ENCODE measurements at places on chromosomes 2 and 18.
A peak's percentile ranks its signal among the peaks of the same experiment; 100 is the strongest.

GRCh38 chr2:24509840-24510239 lies 18.8 kb downstream of the NCOA1 start:
- DNase-seq = no peak

DNA sequence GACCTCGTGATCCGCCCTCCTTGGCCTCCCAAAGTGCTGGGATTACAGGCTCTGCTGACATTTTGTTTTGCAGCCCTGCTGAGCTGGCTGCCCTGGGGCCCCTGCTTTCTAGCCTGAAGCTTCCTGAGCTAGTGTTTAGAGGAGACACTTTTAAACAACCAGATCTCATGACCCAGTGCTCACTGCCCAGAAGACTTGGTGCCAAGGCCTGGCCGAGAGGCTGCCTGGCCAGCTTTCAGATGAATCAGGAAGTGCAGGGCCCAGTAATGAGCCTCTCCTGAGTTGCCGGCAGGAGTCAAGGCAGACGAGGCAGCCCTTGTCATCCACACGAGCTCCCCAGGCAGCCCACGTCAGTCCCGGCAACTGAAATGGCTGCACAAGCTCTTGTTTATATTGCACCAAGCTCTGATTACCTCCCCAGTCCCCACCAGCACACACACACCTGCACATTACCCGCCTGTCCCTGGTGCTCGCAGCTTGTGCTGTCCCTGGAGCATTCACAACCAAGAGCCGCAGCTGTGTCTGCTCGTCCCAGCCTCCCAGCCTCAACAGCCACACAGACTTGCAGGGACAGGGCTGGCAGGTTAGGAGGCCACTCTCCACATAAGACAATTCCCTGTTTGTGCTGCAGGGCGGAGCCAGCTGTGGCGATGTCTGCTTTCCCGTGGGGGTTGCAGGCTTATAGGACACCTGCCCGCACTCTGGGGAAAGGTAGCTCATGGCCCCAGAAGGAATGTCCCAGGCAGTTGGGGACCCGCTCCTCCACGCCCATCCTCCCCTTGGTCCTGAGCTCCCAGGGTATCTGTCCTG lies 331.2 kb upstream of the MYT1L start:
- DNase-seq = no peak

DNA sequence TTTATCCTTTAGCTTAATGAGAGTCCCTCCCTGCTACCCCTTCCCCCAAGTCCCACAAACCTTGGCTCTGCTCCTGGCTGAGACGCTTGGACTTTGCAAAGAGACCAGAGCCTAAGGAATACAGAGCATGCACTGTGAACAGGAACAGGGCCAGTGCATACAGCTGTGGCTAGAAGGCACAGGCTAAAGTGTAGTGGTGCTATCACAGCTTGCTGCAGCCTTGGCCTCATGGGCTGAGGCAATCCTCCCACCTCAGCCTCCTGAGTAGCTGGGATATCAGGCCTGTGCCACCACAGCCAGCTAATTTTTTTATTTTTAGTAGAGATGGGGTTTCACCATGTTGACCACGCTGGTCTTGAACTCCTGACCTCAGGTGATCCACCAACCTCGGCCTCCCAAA lies 39.5 kb upstream of the ASXL2 start:
- no peak for DNase-seq

- DNase-seq = no peak
These were observed 236.8 kb downstream of the NCKAP5 start for GRCh38 chr2:133331436-133331835.

- DNase-seq = peak; percentile 11
These were observed 13.3 kb upstream of the SP3 start for GRCh38 chr2:173978447-173978846.

- DNase-seq = no peak
These were observed 92.0 kb downstream of the CDCA7 start for GRCh38 chr2:173446722-173447121.

GRCh38 chr2:43934567-43934966 lies 61.2 kb downstream of the LRPPRC start:
- DNase-seq = peak; percentile 30

- DNase-seq = no peak
These were observed 89.1 kb downstream of the SCN2A start for GRCh38 chr2:165328272-165328671.

DNA sequence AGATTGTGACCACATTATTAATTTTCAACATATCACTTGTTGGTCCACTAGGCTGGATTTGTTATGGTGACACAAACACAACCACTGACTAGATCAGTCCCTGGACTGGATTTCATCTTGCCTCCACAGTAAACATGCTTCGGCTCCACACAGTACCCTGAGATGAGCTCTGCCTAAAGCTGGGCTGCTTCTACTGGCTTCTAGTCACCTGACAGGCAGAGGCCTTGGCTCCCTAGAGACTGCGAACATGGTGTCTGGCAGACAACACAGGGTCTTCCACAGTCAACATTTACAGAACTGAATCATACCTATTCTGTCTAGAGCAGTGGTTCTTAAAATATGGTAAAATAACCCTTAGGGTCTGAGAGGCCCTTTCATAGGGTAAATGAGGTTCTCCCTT lies 69.2 kb downstream of the RIT2 start:
- DNase-seq = no peak

DNA sequence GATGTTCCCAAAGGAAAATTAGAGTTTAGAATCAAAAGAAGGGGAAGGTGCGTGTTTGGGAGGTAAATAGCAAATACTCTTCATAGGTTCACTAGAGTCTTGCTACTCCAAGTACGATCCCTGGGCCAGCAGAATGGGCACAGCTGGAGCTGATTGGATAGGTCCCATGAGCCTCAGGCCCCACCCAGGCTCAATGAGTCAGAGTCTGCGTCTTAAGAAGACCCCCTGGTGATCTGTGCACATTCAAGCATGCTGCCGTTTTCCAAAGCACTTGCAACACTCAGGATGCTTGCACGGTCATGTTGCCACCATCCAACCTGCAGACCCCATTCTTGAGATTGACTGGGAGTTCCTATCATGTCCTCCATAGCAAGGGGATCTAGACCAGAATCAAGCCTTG lies 40.5 kb downstream of the ABCG8 start:
- no peak for DNase-seq

GRCh38 chr2:159982270-159982669 lies 80.1 kb downstream of the PLA2R1 start:
- DNase-seq = no peak

- no peak for DNase-seq
These were observed 46.4 kb upstream of the DSC1 start for GRCh38 chr18:31209041-31209440.

- DNase-seq = no peak
These were observed 43.4 kb upstream of the SMAD7 start for GRCh38 chr18:48994044-48994651.

DNA sequence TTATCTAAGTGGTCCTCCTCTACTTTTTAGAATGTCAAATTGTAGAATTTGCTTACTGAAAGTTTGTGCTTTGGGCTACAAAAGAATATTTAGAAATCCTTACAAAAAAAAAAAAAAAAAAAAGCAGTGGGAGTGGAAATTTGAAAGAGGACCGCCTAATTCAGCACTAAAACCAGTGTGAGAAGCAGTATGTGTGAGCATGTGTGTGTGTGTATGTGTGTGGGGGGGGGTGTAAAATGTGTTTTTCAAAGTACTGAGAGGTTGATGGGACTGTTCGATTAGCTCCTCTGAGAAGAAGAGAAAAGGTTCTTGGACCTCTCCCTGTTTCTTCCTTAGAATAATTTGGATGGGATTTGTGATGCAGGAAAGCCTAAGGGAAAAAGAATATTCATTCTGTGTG lies at the start of gene VIT:
Gene VIT, plus strand, starts transcription at position 175 of the 400 bp plus-strand sequence. CDS start 19,664 bp downstream, outside the sequence.
- DNase-seq = no peak

GRCh38 chr2:135246711-135247270 lies 194.7 kb downstream of the RAB3GAP1 start:
- DNase-seq = no peak
